ENCODE measurements at places on chromosomes 3 and 15.

DNA sequence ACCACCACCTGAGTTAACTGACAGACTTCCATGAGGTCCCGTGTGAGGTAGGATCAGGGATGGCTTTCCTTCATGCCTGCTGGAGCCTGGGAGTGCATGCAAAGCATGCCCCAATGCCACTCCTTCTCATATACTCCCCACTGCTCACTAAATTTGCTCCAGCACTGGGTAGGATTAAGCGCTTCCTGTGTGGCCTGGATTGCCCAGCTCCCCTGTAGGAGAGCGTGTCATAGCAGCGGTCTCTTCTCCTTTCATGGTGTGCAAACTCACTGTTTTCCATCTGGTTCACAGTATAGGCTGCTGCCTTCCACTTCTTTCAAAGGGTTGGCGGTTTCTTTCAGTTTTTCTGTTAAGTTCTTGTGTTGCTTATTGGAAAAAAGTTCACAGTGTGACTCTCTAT is 34.1 kb upstream of the ABI3BP start:
- DNase-seq = no peak

GRCh38 chr3:169541528-169541927 is 122.0 kb downstream of the MECOM start:
- DNase-seq = no peak

GRCh38 chr3:55156851-55157650 is 229.2 kb upstream of the LRTM1 start:
- no peak for DNase-seq

DNA sequence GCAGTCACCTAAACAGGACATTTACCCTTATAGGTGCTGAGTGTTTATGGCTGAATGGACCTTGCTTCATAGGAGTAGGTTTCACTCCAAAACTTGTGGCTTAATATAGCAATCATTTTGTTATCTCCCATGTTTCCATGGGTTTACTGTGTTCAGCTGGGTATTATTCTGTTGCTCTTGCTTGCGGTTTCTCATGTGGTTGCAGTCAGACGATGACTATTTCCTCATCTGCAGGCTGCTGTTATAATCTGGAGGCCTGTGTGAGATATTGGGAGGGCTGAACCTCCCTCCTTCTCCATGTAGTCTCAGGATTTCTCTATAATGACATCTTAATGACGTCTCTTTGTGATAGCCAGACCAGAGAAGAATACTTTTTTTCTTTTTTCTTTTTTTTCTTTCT is 98.1 kb downstream of the ZPLD1 start:
- DNase-seq = no peak

DNA sequence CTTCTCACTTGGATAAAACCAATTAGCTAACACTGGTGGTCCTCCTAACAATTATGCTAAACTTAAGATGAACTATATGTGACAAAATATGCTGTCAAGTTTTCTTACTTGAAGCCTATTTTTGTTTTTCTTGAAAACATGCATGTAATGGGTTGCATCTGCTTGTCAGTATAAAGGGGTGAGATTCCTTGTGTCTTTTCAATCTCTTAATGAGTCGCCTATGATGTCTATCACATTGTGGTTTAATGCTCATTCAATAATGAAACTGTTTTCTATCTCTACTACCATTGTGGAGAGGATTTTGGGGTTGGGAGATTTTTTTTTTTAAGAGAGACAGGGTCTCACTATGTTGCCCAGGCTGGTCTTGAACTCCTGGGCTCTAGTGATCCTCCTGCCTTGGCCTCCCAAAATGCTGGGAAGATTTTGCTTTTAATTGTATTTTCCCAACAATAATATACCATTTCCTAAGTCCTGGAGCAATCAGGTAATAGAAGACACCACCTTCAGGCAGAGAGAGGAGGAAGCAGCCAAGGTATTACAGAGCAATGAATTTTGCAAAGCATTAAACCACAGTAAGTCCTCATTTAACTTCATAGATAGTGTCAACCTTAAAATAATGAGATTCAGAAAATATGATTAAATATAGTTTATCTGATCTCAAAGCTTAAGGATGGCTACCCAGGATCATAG is 17.4 kb upstream of the TRMT10C start:
- DNase-seq = no peak

DNA sequence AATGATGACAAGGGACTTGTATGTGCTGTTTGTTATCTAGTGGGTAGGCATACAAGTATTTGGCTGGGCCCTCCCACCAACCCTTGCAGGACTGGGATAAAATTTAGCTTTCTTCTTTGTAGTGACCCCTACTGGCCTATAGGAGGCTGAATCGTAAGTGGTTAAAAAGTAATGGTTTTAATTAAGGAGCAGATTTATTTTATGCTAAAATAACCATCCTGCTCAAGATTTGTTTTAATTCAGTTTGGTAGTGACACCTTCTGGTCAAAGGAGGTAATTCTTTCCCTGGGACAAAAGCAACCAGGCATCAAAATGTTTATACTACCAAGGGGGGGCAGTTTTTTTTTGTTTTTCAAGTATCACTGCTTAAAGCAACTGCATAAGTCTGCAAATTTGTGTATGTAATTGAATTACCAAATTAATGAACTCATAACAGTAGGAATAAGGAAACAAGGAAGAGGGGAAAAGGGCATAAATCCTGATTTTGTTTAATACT is 70.7 kb downstream of the TOP2B start:
- DNase-seq = no peak

- no peak for DNase-seq
These were observed 25.2 kb downstream of the TSEN2 start for GRCh38 chr3:12509466-12509865.

DNA sequence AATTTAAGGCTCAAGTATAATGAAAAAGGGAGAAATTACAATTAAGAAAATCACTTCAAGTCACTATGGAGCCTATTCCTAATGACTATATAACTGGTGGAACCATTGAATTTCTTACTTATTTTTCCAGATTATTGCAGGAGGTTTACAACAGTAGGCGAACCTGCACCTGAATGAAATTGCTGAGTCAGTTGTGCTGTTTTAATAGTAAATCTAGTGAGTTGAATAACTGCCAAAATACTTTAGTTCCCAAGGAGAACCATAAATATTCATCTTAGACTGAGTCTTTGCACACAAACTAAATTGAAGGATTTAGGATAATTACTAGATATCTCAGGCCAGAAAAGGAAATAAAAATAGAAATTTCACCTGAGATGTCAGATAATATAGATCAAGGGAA is 1052.8 kb downstream of the NAALADL2 start:
- no peak for DNase-seq

DNA sequence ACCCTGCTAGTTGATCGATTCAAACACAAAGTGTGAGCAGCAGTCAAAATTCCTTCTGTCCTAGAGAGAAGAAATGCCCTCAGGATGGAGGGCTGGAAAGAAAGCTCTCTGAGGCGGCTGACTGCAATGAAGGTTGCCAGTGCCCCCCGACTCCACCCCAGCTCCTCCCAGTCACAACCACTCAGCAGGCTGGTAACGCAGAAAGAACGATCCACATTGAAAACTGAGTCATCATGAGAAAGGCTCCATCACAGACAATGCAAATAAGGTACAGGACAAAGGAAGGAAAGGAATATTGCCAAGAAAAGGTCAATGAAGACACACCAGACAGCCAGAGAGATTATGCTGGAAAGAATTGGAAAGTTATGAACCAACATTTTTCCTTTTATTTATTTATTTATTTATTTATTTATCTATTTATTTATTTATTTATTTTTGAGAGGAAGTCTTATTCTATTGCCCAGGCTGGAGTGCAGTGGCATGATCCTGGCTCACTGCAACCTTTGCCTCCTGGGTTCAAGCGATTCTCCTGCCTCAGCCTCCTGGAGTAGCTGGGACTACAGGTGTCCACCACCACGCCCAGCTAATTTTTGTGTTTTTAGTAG is 17.4 kb upstream of the VGLL4 start:
- DNase-seq = no peak

DNA sequence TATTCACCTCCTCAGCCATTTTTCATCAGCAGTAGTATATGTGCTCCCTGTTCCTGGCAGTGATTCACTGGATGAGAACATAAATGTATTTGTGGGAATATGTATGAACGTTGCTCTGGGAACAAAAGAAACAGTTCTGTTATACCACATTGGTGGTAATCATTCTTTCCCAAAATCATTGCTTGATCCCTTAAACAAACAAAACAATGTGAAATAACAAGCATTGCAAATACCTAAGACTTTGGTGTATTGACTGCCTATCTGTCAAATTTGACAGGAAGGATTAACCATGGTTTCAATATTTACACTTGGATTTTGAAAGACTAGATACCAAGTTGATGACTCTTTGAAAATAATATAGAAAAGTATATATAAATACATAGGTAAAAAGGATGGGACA is 284.1 kb downstream of the FHIT start:
- no peak for DNase-seq

- DNase-seq = no peak
These were observed 1.1 kb downstream of the TM4SF18 start for GRCh38 chr3:149332227-149332765.

DNA sequence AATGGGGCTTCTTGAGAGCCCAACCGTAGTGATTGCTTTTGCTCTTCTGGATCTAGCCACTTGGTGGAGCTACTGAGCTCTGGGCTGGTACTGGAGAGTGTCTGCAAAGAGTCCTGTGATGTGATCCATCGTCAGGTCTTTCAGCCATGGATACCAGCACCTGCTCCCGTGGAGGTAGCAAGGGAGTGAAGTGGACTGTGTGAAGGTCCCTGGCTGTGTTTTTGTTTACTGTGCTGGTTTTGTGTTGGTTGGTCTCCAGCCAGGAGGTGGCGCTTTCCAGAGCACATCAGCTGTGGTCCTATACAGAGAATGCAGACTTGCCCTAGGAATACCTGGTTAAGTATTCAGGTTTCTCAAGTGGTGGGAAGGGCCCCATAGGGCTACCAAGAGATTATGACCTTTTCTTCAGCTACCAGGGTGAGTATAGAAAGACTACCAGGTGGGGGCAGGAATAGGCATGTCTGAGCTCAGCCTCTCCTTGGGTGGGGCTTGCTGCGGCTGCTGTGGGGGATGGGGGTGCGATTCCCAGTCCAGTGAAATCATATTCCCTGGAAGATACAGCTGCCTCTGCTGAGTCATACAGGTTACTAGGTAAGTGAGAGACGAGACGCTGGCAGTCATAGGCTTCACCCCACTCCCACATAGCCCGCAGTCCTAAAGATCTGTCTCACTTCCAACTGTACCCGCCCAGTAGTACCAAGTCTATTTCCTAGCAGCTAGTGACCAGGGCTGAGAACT is 733.7 kb downstream of the ZNF385D start:
- no peak for DNase-seq

GRCh38 chr3:125245521-125245920 is 33.0 kb upstream of the SLC12A8 start:
- DNase-seq = no peak

GRCh38 chr3:195209847-195210265 is 61.1 kb downstream of the XXYLT1 start:
- DNase-seq = no peak

DNA sequence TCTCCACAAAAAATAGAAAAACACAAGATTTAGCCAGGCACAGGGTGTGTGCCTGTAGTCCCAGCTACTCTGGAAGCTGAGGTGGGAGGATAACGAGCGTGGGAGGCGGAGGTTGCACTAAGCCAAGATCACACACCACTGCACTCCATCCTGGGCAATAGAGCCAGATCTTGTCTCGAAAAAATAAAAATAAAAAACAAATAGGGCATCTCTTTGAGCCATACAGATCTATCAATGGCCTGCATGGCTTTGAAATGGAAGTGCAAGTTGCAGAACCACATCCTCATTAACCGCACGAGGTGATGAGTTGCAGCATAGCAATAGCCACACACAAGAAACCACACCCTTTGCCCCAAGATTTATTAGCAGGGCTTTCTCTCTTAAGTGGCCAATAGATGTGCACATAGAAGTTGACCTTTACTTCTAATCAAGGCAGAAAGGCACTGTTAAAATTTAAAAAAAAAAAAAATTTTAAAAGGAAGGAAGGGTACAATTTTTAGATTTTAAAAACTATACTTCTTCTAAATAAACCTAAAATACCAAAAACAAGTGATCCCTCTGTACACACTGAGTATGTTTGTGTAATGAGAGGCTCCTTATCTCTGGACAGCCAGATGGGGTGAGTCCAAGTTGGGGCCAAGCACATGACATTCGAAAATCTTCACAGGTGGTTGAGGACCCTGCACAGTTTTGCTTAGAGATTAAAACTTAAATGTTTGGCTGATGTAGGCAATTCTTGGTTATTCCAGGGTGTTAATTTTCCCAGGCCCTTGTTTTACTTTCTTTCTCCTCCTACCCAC is 53.4 kb downstream of the FILIP1L start:
- DNase-seq = no peak

GRCh38 chr15:68347392-68347791 is 69.8 kb downstream of the FEM1B start:
- no peak for DNase-seq

GRCh38 chr15:73655724-73656123 is 22.5 kb upstream of the NPTN start:
- no peak for DNase-seq

DNA sequence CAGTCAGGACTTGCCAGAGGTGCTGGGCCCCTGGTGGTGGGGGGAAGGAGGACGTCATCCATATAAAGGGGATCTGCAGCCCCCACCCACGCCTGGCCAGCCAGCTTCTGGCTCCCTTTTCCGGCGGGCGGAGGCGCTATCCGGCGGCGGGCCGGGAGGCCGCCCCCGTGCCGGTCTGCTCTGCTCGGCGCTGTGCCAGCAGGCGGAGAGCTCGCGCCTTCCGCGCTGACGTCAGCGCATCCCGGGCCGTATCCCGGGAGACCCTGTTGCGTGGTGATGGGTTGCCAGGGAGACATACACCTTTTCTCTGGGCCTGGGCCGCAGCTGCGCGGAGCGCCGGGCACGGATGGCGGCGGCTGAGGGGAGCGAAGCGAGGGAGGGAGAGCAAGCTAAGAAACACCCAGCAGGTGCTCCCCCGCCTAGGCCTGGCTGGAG is 1.1 kb downstream of the FAM131A start:
- DNase-seq = peak; percentile 85

- no peak for DNase-seq
These were observed 69.6 kb downstream of the ZIC4 start for GRCh38 chr3:147336543-147337278.

GRCh38 chr3:194095902-194096301 is 40.0 kb upstream of the HES1 start:
- DNase-seq = no peak

DNA sequence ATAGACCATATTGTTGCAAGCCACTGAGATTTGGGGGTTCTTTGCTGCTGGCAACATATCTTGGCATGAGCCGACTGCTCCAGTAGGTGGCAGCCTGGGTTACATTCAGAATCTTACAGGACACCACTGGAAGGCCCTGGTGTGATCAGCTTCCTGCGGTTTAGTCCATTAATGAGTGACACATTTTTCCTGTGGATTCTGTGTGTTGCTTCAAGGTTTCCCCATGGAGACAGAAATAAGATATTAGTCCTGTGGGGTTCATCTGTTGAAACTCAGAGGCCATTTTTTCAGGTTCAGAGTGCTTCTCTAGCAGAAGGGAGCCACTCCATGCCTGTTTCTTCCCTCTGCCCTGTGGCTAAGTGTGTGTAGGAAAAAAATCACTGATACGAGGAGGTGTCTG is 116.2 kb downstream of the MFSD1 start:
- DNase-seq = no peak

Data from DMS79 (cell line).